Astrocyte (in vitro differentiated cells and primary cell): ENCODE measurements at places on chromosomes 11 and 22.

DNA sequence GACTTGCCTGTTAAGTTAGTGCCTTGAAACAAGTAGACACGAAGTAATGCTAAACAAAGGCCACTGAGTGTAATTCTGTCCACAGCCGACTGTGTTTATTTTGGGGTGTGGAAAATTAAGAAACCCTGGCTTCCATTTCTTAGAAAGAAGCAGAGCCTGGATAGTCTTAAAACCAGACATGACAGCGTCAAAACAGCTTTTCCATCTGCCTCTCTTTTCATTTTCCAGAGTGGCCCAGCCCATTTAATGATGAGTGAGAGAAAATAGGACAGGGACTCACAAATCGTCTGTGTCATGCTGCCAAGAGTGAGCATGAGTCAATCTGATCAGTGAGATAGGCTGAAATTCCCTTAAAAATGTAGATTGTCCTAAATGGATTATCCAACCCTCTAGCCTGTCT, 485.9 kb downstream of the JRKL start:
- DNase-seq, result no peak

DNA sequence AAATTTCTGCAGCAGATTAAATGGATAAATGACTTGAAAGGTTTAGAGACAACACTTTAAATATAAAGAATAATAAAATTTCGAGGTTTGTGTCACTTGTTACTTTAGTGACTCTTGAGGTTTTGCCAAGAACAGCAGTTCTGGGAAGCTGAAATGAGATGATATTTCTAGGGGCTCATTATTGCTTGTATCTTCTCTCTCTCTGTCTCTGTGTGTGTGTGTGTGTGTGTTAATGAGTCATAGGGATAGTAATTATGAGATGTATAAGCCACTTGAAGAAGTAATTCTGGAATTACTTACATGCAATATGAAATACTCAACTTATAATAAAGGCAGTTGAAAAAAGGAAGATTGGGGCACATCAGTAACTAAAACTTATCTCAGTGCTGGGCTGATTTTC, 9.6 kb upstream of the OR10G7 start:
- DNase-seq, result no peak

DNA sequence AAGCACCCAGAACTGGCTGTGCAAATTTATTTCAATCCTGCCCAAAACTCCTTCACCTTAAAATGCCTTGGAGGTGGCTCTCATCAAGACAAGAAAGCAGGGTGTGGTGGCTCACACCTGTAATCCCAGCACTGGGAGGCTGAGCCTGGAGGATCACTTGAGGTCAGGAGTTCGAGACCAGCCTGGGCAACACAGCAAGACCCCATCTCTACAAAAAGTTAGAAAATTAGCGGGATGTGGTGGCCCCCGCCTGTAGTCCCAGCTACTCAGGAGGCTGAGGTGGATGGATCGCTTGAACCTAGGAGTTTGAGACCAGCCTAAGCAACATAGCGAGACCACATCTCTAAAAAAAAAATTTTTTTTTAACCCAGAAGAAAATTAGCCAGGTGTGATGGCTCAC, 689 bp upstream of the RAB39A start:
- no peak for DNase-seq

DNA sequence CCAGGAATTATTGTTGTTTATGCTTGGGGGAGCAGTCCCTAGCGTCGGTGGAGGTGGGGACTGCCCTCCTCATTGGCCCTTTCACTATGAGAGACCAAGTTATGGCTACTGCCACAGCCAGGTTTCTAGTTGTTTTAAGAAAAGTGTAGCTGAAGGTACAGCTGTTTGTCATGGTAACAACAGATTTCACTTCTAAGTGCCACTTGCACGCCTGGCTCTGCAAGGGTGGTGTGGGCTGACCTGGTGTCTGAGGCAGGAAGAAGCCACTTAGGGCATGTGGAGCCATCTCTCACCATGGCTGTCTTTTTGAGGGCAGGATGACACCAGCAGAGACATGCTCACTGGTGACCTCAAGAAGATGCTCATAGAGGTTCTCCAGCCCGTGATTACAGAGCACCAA, 46.3 kb upstream of the MPEG1 start:
- no peak for DNase-seq

GRCh38 chr11:100889758-100890157, 202.7 kb downstream of the ARHGAP42 start:
- no peak for DNase-seq

DNA sequence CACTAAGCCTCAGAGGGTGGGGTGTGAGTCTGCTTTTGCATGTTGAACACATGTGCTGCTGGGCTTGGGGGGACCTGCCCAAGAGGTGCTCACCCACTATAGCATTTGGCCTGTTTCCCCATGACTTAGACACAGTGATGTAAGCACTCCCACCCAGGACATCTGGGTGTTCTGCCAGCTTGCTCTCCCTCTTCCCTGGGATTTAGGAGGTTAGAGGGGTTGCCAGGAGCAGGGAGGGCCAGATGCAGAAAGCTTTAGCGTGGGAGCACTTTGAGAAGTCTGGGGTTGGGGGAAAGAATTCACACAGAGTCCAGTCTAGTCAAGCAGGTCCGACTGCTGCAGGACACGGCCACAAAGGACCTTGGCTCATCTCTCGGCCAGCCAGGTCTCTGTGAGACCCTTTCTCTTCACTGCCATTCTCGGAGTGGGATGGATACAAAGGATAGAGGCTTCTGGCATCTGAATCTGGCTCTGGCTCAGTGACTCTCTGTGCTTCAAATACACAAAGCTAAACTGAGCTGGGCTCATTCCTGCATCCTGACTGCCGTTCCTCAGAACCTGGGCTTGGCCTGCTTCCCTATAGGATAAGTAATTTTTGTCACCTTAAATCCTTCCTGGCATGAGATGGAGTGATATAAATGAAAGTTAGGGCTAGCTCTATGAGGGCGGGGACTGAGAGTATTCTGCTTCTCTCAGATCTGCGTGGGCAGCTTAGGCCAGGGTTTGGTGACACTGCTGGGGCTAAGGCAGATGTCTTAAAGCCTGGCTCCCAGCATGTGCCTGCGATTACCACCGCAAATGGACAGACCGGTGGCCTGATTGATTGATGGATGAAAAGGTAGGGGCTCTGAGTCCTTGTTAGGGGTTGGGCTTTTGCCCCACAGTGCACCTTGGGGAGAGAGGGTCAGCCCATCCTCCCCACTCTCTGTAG, 14.5 kb downstream of the USP2 start:
- no peak for DNase-seq

GRCh38 chr11:106228996-106229395, 151.5 kb downstream of the AASDHPPT start:
- DNase-seq, result no peak

GRCh38 chr11:26583550-26583949, 11.5 kb upstream of the MUC15 start:
- DNase-seq, result no peak

GRCh38 chr22:47990481-47990880, 1228.0 kb downstream of the TBC1D22A start:
- no peak for DNase-seq

DNA sequence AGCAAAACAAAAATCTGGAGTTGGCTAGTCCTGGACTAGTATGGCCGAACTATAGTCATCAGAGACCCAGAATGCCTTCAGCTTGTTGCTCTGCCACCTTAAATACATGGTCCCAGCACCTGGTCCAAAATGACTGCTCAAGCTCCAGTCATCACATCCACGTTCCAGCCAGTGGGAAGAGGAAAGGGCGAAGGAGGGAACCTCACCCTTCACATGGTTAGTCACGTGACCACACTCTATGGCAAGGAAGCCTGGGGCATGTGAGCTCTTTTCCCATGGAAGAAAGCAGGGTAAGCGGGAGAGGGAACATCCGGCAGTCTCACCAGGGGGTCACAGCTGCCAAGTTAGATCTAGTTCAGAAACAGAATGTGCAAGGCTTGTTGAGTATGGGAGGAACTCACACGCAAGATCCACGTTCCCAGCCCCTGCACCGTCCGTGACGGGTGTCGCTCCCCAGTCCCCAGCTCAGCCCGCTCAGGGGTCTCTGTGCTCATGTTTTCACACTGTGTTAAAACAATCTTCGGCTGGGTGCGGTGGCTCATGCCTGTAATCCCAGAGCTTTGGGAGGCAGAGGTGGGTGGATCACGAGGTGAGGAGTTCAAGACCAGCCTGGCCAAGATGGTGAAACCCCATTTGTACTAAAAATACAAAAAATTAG, 1.9 kb upstream of the ANO9 start:
- no peak for DNase-seq

DNA sequence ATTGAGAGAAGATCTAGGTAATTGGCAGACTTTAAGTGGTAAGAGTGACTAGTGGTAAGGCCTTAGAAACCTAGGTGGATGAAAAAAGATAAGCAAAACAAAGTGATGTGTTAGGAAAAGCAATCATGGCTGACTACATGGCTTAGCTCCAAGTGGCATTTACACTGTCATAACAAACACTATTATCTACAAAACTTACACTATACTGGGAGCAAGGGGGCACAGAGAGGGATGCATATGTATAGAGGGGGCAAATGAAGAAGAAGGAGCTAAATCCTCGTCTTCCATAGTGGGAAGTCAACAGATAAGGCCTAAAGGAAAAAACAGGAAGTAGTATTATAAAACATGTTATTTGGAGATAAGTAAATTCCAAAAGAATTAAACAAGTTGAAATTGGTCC, 32.5 kb downstream of the ADORA2A start:
- DNase-seq, result no peak
